NB4 (cell line): ENCODE measurements at places on chromosomes 2 and 18.
A peak's percentile ranks its signal among the peaks of the same experiment; 100 is the strongest.

DNA sequence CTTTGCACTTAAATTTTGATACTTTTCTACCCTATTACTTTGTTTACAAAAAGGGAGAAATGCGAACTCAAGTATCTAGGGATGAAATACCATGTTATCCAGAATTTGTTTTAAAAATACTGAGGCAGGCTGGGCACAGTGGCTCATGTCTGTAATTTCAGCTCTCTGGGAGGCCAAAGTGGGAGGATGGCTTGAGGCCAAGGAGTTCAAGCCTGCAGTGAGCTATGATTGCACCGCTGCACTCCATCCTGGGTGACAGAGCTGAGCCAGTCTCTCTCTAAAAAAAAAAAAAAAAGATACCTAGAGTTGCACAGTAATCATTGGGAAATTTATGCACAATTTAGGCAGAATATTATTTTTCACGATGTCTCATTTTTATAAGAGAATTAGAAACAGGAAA, 12.4 kb upstream of the VAPA start:
- no peak for DNase-seq

GRCh38 chr18:3260995-3261372, 949 bp upstream of the MYL12B start:
- no peak for DNase-seq

DNA sequence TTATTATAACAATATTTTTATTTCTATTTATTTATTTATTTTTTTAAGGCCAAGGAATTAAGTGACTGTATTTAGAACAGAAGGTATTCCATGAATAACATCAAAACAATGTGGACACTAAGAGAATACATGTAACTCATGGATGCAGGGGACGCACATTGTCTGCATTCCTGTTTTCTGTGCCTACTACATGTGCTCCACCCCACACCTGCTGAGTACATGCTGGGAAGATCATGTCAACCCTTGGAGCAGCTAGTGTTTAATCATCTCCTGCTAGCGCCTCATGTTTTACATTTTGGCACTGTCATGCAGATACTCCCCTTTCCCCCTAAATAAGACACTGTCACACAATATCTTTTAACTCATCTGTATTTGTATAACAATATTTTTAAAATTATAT, 29.3 kb downstream of the DPYSL5 start:
- no peak for DNase-seq

- DNase-seq: peak; percentile 98
Observed at GRCh38 chr2:11829947-11830707, 83.7 kb downstream of the LPIN1 start.

GRCh38 chr18:13712400-13713131, 13.8 kb downstream of the FAM210A start:
- DNase-seq: no peak

- DNase-seq: no peak
Observed at GRCh38 chr2:143177096-143177786, 48.0 kb downstream of the ARHGAP15 start.

- no peak for DNase-seq
Observed at GRCh38 chr2:237513693-237514092, 26.6 kb downstream of the MLPH start.

GRCh38 chr2:236536727-236537398, 32.8 kb upstream of the ACKR3 start:
- no peak for DNase-seq

DNA sequence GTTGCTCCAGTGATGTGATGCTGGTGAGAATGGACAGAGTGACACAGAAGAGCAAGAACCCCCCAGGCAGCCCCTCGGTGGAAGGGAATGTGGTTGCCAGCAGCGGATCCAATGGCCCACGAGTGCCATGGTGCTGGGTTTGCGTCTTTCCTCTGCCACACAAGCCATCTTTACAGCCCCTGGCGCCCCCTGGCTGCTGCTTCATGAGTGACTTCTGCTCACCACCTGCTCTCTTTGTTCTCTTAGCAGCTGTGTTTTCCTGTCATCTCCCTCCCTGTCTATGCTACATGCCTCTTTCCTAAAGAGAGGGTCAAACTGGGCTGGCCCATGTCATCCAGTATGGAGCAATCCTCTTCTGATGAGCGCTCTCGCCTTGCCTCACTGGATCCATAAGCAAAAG, 300.0 kb upstream of the SMIM21 start:
- peak; percentile 46 for DNase-seq

DNA sequence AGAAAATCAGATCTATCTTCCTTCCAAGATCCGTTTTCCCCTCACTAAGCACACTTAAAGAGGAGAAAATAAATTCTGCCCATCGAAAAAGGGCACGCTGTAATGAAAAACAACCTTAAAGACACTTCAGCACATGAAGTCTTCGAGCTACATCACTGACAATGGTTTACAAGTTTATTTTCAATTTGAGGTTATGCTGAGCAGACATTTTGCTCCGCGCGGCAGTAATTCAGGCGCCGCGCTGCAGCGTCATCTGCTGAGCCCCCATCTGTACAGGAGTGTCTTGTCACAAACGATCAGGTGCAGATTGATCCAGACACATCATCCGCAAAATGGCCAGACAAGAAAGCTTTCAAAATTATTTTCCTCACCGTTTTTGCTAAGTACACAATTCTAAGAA, 341.7 kb downstream of the STK39 start:
- no peak for DNase-seq

DNA sequence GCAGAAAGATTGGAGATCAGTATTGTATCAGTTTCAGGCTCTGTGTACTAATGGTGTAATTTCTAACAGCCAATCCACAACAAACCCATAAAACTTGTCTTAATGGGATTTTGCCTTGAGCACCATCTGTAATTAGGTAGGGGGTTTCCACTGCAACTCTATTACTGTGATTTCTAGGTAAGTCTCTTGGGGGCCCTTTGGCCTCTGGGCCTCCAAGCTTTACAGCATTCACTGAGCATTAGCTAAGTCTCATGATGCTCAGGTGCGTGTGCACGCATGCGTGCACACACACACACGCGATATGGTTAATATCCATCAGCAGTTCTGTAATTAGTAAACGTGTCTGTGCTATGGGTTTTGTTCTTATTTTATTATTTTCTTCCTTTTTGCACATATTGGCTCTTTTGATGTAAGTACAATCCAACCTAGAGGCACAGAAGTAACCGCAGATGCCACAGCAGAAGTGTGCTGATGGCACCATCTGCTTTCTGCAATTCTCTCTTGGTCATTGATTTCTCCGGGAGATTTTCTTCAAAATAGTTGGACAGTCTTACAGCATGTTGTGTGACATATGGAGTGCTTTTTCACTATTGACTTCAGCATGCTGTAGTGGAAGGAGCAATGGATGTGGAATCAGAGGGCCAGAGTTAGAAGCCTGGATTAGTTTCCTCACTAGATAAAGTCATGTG, 592.0 kb downstream of the LRRTM4 start:
- DNase-seq: no peak

GRCh38 chr2:119860924-119861323, 101.2 kb downstream of the PTPN4 start:
- peak; percentile 45 for DNase-seq

- DNase-seq: peak; percentile 15
Observed at GRCh38 chr2:196592911-196593881, 46.3 kb upstream of the CCDC150 start.

DNA sequence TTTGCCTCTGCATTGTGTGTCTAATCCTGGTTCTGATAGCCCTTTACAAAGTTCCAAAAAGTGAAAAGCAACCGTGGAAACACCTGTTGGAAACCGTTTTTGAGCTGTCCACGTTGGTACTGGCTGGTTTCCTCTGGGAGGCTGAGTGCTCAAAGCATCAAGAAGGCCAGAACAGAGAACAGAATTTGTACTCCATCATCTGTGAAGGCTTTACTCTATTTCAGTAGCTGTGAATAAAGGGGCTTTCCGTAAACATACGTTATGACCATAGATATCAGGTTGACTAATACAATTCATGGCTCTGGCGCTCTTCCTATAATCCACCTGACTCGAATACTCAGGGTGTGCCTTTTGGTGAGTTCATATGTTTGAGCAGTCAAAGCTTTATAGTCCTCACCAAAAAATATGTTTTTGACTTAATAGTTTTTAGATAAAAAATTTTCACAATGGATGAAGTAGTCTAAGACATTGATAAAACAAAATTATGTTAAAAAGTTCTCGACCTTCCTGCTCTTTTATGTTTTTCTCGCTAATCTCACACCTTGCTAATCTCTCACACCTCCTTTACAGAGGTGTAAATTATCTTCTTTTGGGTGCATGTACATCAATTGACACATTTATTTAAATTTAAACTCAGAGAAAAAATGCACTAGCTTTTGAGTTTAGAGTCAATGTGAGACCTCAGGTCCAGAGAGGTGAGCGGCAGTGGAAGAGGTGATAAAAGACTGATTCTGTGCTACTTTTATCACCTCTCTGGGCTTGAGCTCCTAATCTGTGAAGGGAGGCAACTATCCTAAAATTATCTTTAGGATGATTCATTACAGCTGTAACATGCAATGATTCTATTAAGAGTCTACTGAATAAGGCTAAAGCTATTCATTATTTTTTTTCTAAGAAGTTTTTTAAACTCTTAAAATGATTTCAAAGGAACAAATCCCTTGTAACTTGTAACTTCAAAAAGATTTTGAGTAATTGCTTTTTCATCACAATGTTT, 65.3 kb downstream of the CXCR4 start:
- DNase-seq: no peak

DNA sequence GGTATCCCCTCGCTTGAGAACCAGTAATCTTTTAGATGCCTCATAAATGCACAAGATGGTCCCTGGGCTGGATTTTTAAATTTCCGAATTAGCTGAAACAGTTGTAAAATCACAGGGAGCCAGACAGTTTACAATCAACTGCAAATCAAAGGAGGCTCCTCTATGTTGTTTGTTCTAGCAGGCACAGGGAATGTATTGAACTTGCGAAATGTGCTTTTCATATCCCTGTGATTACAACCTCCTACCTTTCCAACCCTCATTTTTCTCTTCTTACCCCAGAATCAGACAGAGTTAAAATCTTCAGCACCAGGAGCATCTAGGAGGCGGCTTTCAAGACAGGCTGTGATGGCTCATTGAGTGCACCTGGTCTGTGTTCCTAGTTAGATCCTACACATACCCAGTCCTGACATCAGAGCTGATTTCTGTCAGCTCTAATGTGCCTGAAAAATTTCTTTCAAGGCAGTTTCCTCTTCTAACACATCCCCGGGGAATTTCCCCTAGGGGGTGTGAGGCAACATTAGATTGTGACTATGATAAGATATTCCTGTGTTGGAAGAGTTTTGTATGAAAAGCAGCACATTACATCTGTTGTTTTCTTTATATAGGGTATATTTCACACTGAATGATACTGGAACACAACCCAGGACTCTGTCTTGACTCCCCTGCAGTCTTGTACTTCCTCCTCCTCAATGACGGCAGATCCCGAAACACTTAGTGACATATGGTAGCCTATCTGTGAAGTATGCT, 17.9 kb upstream of the CAVIN2 start:
- DNase-seq: peak; percentile 54

- no peak for DNase-seq
Observed at GRCh38 chr18:79785831-79786230, 11.9 kb upstream of the KCNG2 start.

GRCh38 chr2:213317929-213318328, 33.7 kb downstream of the SPAG16 start:
- no peak for DNase-seq

DNA sequence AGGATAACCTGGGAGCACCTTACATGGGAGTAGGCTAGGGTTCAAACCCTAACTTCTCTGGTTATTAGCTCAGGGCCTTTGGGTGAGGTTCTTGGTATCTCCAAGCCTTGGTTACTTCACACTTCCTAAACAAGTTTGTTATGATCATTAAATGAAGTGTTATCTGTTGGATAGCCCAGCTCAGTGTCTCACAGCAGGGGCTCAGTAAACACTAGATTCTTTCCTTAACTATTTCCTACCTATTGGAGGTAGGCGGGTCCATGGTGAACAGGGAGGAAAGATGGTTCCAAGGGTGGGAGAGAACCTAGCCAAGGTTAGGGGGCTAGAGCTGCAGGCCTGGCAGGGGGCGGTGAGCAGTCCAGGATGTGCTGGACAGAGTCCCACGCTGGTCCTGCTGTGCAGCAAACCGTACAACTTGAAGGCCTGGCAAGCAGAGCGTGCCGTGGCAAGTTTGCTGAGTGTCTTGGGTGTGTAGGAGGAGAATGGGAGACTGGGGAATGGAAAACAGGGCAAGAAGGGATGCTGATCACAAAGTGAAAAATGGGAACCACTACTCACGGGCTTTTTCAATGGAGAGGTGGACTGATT, 259.1 kb downstream of the PRKCE start:
- no peak for DNase-seq

- no peak for DNase-seq
Observed at GRCh38 chr2:137638932-137639331, 325.3 kb upstream of the HNMT start.

- no peak for DNase-seq
Observed at GRCh38 chr2:180599804-180600203, 380.6 kb upstream of the UBE2E3 start.

- DNase-seq: no peak
Observed at GRCh38 chr2:174607989-174608865, 10.6 kb upstream of the WIPF1 start.

- DNase-seq: no peak
Observed at GRCh38 chr2:159774370-159774990, 23.5 kb downstream of the CD302 start.
